ENCODE measurements at places on chromosomes 7 and 10.
A peak's percentile ranks its signal among the peaks of the same experiment; 100 is the strongest.

GRCh38 chr7:16169537-16169936, 251.8 kb downstream of the CRPPA start:
- no peak for DNase-seq

- peak; percentile 83 for DNase-seq
These were observed 5.1 kb downstream of the COMTD1 start for GRCh38 chr10:75230600-75231038.

DNA sequence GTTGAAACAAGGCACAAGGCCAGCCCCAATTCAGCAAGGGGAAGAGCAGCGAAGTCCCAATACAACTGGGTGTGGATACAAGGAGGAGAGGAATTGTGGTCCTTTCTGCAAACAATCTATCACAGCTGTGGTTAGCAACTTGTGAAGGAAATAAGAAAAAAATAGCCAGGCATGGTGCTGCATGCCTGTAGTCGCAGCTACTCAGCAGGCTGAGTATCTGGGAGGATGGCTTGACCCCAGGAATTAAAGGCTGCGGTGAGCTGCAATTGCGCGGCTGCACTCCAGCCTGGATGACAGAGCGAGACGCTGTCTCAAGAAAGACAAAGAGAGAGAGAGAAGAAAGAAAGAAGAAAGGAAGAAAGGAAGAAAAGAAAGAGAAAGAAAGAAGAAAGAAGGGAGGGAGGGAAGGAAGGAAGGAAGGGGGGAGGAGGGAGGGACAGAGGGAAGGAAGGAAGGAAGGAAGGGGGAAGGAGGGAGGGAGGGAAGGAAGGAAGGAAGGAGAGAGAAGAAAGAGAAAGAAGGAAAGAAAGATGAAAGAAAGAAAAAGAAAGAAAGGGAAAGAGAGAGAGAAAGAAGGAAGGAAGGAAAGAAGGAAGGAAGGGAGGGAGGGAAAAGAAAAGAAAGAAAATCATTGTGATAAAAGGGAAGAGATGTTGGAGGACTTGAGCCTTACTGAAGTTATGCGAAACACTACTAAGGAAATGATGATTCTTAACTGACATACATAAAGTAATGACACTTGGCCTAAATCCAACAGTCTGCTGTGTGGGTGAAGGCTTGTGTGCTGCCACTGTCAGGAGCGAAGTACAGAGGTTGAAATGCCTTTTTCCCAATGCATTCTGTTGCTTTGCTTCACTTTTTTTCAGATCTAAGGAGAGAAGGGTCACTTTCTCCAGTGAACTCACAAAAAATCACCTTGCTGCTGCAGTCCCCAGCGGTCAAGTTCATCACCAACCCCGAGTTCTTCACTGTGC, 117.0 kb upstream of the STK17A start:
- DNase-seq, result no peak

- DNase-seq, result no peak
These were observed 31.2 kb downstream of the TRRAP start for GRCh38 chr7:98909487-98909886.

GRCh38 chr7:14016950-14017349, 27.5 kb upstream of the ETV1 start:
- DNase-seq, result no peak

DNA sequence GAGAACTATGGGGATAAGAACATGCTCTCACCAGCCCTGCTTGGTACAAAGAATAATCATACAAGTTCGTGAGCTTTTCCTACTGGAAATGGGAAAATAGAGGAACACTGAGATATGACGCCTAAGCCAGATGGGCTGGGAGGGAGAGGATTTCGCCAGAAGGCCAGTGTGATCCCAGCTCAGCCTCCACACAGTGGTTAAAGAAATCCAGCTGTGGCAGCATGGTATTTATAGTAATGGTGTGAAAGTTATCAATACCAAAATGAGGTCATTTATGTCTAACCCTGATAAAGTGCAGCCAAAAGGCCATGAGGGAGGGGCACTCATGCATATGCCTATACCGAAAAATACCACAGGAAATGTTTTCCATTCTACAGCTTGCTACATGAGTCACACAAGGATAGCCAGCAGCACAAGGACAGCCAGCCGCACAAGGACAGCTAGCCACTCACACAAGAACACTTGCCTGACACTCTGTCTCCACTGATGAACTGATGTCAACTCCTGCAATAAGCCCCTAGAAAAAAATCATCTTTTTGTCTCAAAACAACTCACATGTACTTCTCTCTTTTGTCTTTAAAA, 49.4 kb downstream of the FRMPD2 start:
- DNase-seq, result no peak

DNA sequence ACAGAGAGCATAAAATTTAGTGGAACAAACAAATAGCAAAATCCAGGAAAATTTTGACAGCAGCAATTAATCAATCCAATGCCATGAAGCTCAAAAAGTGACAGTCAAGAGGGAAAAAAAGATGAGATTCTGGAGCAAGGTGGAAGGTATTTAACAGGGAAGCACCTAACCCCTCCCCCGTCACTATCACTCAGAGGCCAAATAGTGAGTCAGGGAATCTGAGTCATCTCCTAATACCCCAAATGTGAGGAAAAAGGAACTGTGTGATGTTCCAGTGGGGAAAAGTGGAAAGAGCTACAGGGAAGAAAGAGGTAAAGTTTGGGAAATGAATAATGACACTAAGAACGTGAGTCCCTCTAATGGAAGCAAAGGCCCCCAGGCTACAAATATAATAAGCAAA, 113.2 kb upstream of the PHF14 start:
- no peak for DNase-seq

- no peak for DNase-seq
These were observed 17.0 kb upstream of the SFRP5 start for GRCh38 chr10:97788552-97789442.

GRCh38 chr10:89926736-89927135, 225.3 kb downstream of the KIF20B start:
- no peak for DNase-seq

DNA sequence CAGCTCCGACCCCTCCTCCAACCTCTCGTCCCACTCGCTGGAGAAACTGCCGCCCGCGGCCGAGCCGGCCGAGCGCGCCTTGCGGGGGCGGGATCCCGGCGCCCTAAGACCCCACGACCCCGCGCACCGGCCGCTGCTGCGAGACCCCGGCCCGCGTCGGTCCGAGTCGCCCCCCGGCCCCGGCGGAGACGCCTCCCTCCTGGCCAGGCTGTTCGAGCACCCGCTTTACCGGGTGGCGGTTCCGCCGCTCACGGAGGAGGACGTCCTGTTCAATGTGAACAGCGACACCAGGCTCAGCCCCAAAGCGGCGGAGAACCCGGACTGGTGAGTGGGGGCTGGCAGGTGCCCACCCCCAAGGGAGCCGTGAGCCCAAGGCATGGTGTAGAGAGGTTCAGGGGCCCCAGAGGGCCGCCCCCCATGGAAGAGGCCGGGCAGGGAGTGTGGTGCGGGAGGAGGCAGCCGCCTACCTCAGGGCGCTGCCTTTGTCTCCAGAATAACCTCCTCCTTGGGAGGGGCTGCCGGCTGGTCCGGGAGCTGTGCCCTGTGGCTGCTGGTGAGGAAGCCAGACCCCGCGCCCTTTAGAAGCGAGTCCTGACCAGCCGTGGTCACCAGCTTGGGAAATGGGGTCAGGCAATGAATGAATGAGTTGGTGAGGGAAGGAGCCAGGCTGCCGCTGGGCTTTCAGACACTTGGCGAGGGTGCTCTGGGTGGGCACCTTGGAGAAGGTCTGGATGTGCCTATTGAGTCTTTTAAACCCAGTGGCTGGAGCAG, 1.3 kb downstream of the FAM20C start:
- DNase-seq, result no peak

DNA sequence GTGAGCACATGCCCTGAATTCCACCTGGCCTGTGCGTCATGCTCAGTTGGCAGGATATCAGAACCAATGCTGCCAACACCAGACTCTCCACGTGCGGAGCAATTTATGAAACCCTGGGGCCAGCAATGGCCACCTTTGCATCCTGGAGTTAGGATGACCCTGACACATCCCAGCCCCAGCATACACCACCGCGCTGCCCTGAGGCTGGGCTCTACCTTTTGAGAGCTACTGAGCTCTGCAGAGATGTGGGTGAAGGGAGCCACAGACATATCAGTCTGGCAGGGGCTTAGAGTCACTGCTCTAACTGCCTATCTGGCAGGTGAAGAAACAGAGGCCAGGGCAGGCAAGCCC, 41.9 kb downstream of the SYPL1 start:
- no peak for DNase-seq

- DNase-seq, result no peak
These were observed 156.3 kb upstream of the HGF start for GRCh38 chr7:81926154-81926553.

GRCh38 chr7:71429083-71429482, 297.1 kb downstream of the GALNT17 start:
- no peak for DNase-seq

DNA sequence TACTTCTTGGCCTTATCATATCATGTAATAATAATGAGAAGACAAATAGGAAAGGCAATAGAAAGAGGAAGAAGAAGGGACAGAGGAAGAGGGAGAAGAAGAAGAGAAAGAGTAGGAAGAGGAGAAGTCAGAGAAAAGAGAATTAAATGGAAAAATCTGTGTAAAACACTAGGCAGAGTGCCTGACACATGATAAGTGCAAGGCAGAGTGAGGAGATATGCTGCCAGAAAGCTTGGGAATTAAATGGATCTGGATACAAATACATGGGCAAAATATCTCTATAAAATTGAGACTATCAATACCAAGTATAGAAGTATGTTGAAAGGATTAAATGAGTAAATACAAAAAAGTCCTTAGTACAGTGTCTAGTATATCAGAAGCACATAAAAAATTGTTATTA, 124.8 kb downstream of the CACNA2D1 start:
- DNase-seq, result no peak

- no peak for DNase-seq
These were observed 11.1 kb downstream of the JMJD1C start for GRCh38 chr10:63454631-63455030.

DNA sequence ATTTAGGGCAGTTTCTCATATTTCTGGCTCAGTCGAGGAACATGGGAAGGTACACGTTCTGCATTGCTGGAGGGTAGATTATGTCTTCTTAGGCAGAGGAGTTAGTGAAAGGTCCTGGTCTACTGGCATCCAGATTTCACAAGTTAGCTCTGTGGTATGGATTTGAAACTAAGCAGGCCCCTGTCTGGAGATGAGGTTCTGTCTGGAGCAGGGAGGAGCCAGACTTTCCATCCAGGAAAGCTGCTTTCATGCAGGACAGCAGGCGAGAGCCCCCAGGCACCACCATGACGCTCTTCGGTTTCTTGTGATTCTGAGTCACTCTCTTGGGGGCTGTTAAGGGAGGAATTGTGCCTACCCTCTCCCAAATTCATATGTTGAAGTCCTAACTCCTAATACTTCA, 184.3 kb downstream of the KIAA1217 start:
- DNase-seq, result no peak

DNA sequence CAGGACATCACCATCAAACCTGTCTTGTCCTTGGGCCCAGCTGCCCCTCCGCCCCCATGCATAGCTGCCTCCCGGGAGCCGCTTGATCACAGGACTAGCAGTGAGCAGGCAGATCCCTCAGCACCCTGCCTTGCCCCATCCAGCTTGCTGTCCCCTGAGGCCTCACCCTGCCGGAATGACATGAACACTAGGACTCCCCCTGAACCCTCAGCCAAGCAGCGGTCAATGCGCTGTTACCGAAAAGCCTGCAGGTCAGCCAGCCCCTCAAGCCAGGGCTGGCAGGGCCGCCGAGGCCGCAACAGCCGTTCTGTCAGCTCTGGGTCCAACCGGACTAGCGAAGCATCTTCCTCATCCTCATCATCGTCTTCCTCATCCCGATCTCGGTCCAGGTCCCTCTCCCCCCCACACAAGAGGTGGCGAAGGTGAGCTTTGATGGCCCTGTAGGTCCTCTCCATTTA, 5.2 kb upstream of the NOLC1 start:
- no peak for DNase-seq

GRCh38 chr10:34731885-34732701, 83.0 kb downstream of the PARD3 start:
- DNase-seq, result no peak

GRCh38 chr7:73749931-73750776, 11.6 kb upstream of the ABHD11 start:
- no peak for DNase-seq

DNA sequence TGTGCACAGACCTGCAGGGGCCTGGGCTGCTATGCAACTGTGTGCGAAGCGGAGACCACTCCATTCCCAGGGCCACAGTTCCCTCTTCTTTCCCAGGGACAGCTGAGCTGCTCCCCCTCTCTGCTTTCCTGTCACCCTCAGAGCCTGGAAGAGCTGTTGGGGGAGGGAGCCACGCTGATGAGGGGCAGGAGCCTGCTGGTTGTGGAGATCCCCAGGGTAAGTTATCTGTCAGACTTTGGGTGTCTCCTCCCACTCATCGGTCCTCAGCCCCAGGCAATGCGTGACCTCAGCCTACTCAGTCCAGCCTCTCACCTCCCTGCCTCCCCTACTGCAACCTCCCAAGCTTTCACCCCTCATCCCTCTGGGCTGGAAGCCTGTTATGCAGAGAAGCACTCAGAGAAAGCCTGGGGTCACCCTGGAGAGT, 53.5 kb downstream of the ZNF467 start:
- no peak for DNase-seq

- no peak for DNase-seq
These were observed 483.0 kb upstream of the SORCS1 start for GRCh38 chr10:107647462-107647861.

- no peak for DNase-seq
These were observed 54.4 kb downstream of the MYPN start for GRCh38 chr10:68163735-68164134.

DNA sequence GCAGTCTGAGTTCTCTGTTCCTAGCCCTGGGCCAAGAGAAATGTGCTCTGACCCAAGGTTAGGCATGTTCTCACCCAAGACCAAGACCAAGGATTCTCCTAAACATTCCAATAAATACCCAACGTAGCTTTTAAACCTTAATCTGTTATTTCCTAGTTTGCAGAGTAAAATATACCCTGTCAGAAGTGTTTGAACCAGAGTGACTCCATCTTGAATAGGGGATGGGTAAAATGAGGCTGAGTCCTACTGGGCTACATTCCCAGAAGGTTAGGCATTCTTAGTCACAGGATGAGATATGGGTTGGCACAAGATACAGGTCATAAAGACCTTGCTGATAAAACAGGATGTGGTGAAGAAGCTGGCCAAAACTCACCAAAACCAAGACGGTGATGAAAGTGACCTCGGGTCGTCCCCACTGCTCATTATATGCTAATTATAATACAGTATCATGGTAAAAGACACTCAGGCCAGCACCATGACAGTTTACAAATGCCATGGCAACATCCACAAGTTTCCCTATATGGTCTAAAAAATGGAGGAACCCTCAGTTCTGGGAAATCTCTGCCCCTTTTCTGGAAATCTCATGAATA, 27.7 kb downstream of the PLXNA4 start:
- no peak for DNase-seq

DNA sequence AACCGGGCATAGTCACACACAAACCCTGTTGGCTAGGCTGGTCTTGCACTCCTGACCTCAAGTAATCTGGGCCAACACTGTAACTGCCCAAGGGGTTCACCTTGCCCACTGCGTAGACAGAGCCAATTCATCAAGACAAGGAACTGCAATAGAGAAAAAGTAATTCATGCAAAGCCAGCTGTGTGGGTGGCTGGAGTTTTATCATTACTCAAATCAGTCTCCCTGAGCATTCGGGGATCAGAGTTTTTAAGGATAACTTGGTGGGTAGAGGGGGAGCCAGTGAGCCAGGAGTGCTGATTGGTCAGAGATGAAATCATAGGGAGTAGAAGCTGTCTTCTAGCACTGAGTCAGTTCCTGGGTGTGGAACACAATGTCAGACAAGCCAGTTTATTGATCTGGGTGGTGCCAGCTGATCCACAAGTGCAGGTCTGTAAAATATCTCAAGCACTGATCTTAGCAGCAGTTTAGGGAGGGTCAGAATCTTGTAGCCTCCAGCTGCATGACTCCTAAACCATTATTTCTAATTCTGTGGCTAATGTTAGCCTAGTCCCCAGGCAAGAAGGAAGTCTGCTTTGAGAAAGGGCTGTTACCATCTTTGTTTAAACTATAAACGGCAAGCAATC, 15.6 kb upstream of the FXYD4 start:
- DNase-seq, result no peak
